ENCODE measurements at places on chromosomes 5 and 9. TPM values are rescaled to one million over a fixed set of nuclear protein-coding genes. Genes with fewer than 3 reads are reported as not detected.

DNA sequence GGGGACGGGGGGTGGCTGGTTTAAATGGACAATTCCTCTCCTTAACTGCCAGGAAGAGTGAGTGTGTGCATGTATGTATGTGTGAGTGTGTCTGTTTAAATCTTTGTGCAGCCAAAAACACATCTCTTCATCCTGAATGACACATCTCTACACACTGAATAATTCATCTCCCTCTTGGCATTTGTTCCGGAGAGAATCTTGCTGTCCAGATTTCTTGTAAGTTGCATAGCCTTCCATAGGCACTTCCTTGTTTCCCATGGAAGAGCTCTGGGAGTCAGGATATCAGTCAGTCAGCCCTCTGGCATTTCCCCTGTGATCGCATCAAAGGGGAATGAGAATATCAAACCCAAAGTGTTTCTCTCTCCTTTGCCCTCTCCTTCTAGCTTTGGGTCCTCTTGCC is 74.7 kb downstream of the WWC1 start:
- no peak for DNase-seq

GRCh38 chr5:151522226-151522625 is 68.9 kb downstream of the FAT2 start:
- DNase-seq: no peak

DNA sequence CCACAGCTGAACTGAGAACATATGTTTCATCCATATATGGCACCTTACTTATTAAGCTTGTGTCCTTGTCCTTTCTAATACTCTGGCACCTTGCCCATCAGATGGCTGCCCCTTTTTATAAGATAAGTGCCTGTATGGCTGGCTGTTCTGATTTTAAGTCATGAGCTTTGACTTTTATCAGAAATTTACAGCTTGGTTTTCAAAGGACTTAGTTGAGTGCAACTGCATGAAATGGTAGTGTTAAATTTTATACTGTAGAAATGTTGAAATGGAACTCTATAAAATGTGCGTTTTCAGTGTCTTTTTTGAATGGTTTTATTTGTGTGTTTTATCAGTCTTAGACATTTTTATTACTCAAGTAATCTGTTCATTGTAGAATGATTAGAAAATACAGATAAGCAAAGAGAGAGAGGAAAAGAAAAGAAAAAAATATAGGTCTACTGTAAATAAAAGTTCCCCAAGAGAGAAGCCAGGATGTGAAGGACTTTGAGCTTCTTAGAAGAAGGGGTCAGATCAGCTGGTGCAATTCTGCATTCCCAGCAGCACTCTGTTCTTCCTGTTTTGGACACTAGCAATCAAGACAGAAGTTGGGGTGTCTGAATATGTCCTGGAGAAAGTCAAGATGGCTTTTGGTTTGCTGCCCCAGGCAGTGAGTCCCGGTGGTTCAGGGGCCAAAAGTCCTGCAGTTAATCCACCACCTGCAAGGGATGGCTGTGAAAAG is 38.9 kb downstream of the ARHGAP26 start:
- DNase-seq: no peak

DNA sequence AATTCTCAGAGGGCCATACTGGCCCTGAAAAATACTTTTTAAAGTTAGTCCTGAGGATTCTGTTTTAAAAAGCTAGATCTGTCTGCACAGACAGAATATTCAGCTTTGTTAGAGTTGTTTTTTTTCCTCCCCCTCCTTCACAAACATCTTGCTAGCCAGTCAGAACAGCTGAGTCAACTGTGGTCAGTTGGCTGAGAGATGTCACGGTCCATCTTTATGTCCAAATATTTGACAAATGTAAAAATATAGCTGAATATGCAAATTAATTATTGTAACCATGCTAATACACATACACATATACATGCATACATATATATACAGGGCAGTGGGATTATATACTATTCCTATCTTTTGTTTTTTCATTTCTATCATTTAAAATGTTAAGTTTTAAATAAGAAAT is 33.9 kb downstream of the UNC13B start:
- DNase-seq: peak; percentile 72

LURAP1L gene
- total RNA-seq: 9.4 TPM

THOC3 gene
- total RNA-seq: 34.3 TPM

DNA sequence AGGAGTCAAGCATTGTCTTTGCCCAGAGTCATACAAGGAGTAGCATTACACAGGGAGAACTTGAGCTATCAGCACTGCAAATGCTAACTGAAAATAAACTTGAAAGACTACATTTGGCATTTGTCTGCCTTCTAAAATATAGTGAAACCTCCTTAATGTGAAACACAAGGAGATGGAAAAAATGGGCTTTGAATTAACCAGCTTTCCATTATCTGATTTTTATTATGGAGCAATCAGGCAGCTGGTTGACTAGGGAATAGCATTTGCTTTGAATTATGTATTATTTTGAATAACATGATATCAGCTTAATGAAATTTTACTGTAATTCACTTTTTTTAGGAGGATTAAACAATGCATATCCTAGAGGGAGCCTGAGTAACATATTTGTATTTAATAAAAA is 130.8 kb downstream of the GDNF start:
- DNase-seq: no peak

- DNase-seq: no peak
Observed at GRCh38 chr9:700365-701282, 140.9 kb upstream of the DMRT1 start.

DNA sequence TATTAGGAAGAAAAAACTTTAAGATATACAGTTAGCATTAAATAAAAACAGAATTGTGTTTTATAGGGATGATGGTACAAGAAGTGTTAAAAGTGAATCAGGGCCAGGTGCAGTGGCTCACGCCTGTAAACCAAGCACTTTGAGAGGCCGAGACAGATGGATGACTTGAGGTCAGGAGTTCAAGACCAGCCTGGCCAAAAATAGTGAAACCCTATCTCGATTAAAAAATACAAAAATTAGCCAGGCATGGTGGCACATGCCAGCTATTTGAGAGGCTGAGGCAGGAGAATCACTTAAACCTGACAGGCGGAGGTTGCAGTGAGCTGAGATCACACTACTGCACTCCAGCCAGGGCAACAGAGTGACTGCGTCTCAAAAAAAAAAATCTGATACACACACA is 282.9 kb upstream of the ATP10B start:
- peak; percentile 30 for DNase-seq

CMYA5 gene
- total RNA-seq: 0.47 TPM

DNA sequence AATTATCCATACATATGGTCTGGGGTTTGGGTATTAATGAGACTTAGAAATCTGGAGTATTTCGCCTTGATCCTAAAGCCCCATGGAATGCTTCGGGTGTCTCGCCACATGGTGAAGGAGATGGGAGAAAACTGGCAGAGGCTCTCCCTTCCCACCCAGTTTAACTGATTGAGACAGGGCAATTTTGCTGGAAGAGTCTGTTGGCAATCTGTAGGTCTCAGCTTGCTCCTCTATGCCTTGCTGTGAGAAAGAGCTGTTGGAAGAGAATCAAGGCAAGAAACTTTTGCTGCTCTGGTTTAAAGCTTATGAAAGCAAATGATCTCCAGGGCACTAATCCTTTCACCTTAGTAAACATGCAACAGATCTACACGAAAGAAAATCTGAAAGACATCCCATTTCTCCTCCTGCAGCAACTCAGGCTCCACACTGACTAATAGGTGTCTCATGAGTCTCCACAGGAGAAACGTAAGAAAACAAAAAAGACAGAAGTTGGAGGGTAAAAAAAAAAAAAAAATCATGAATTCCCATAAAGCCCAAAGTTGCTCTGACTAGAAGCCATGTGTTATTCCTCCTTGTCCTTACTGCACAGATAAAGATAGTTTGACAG is 369.9 kb downstream of the EFNA5 start:
- no peak for DNase-seq

- DNase-seq: no peak
Observed at GRCh38 chr9:104177003-104177611, 83.0 kb downstream of the SMC2 start.

Measured in myocyte (in vitro differentiated cells).